ENCODE measurements at places on chromosomes 13 and 19.

DNA sequence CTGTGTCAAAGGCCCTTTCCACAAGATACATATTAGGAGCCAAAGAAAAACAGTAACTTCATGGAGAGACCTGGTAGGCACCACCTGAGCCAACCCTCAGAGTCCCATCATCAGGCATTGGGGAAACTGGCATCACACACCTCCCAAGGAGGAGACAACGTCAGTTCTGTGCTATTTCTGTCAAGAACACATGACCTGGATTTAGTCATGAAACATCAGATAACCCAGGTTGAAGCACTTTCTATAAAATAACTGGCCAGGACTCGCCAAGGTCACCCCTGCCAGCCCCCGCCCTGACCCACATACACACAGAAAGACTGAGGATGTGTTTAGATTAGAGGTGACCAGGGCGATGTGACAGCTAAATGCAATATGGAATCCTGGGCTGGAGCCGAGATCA is 35.6 kb downstream of the COL4A1 start:
- no peak for DNase-seq
- H3K27me3 ChIP-seq, result no peaks in the 10 kb centered on the region
- H3K4me3 ChIP-seq, result no peak overlapping the region

DNA sequence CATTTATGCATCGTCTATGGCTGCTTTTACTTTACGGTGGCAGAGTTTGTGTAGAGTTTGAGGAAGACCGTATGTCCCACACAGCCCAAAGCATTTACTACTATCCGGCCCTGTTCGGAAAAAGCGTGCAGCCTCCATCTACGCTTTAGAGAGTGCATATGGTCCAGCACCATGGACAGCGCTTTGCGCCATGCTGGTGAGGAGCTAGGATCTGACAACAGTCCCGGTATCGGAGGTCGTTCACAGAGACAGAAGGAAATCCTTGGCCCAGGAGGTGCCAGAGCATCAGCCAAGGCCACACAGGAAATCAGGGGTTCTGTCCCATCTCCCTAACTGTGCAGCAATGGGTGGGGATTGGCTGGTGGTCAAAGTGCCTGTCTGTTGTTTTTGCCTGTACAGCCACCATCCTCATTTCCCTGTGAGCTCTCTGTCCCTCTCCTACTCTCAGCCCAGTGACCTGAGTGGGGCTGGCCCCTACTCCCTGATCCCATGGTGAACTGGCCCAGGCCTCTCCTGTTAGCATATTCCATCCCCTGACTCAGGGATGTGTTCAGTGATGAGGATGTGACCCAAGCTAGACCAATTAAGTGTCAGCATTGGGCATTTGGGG is 16.2 kb upstream of the PRODH2 start:
- no peaks in the 10 kb centered on the region for H3K4me1 ChIP-seq
- DNase-seq, result peak; percentile 80
- H3K36me3 ChIP-seq, result no peaks in the 10 kb centered on the region
- peaks cover 77% of the 10 kb centered on the region for H3K27me3 ChIP-seq

GRCh38 chr19:19155495-19156219 is 14.4 kb downstream of the MEF2B start:
- no peak overlapping the region for H3K27ac ChIP-seq
- no peaks in the 10 kb centered on the region for H3K36me3 ChIP-seq

- peaks cover 17% of the 10 kb centered on the region for H3K4me1 ChIP-seq
- peaks cover 25% of the 10 kb centered on the region for H3K27me3 ChIP-seq
- DNase-seq, result peak; percentile 78
Measured at GRCh38 chr19:46296722-46297461, at the start of gene HIF3A. Gene HIF3A, plus strand, starts transcription at chr19:46297042. Its CDS starts 35 bp downstream, at chr19:46297077.
